ENCODE measurements at places on chromosomes 13 and 19. TPM values are rescaled to one million over a fixed set of nuclear protein-coding genes. Genes with fewer than 3 reads are reported as not detected.

GRCh38 chr19:30651066-30651465 lies 278.9 kb downstream of the ZNF536 start:
- no peak for DNase-seq

GRCh38 chr19:38806371-38806770 lies 6.4 kb downstream of the LGALS4 start:
- no peak for DNase-seq

DNA sequence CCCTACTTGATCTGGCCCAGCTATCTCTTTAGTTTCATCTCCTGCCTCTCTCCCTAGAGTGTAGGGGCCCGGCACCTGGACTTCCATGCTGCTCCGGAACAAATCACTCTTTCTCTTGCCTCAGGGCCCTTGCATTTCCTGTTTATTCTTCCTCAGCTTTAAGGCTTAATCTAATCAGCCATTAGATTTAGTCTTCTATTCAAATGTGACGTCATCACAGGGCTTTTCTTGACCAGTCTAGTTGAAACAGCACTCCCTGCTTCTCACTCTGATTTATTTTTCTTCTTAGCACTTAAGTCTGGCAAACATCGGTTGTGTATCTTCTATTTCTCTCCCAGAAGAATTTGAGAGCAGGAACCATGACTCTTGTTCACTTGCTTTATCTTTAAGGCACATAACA lies 564.1 kb downstream of the EFNB2 start:
- DNase-seq: no peak

- DNase-seq: no peak
Measured at GRCh38 chr13:37360556-37360955, 238.0 kb downstream of the POSTN start.

DNA sequence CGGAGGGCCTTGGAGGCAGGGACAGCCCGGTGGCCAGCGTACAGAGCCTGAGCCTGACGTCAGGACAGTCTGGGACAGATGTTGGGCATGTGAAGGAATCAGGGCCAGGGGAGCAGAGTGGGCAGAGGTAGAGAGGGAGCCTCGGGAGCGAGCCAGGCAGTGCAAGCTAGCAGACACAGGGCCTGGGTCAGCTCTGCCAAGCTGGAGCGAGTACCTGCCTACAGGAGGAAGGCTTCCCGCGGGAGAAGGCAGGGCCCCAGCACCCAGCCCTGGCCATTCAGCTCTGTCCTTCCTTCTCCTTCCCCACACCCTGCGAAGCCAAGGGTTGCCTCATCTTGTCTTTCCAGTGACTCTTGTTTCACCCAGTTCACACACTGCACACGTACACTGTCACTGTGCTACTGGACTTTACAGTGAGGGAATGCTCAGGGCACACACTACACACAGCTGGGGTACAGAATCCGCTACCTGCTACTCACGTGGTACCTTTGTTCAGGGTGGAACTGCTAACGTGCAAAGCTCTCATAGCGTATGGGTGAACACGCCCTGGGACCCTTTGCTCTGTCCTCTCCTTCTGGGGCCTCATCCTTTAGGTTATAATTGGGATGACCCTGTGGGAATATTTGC lies 9.8 kb upstream of the C1QTNF9 start:
- no peak for DNase-seq

- DNase-seq: no peak
Measured at GRCh38 chr13:81293594-81294164, 952.8 kb upstream of the SPRY2 start.

GRCh38 chr19:1445185-1445931 lies 4.6 kb upstream of the APC2 start:
- no peak for DNase-seq

GRCh38 chr19:45477186-45477585 lies 9.4 kb downstream of the FOSB start:
- DNase-seq: no peak

DNA sequence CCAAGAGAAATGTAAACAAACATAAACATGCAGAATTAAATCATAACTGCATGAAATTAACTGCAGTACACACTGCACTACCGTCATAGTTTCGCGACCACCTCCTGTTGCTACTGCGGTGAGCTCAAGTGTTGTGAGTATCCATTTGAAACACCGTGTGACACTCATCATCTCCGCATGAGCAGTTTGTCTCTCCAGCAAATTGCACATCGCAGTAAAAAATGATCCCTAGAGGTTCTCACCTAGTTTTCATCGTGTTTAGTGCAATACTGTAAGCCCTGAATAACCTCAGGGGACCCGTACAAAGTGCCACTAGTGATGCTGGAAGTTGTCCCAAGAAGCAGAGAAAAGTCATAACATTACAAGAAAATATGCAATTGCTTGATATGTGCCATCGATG lies 147.7 kb downstream of the DPF1 start:
- no peak for DNase-seq

DNA sequence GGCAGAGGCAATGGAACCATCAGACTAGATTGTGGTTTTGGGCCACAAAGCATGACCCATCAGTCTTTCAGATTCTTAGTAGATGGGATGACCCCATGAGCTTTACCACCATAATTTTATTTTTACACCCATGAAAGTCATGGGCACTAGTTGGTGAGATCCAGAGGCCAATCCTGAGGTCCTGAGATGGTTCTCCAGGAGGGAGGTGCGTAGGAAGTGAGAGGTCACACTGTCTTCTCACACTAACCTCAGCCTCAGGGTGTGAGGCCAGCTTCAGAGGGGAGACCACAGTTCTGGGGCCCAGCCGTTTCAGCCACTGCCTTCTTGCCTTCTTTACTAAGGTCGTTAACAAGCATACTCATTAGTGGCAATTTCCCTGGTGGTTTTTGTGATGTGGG lies 106.4 kb downstream of the AKAP11 start:
- no peak for DNase-seq

DNA sequence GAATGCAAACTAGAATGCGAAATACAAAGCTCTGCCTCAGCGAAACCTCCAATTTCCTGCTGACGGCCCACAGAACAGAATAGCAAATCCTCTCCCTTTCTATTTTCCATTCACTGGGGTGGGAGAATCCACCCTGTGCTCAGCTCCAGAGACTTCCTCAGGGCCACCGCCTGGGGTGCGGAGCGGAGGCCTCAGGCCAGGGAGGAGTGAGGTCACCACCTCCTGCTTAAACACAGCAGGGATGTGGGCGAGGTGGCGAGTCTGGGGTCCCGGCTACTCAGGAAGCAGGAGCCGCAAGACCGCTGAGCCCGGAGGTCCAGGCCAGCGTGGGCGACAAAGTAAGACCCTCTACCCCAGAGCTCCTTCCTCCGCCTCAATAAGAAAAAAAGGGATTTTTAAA lies 666 bp upstream of the ZNF320 start:
- no peak for DNase-seq

GRCh38 chr13:50073340-50073739 lies 58.1 kb downstream of the KCNRG start:
- no peak for DNase-seq

GRCh38 chr19:19429361-19429760 lies 23.9 kb downstream of the GATAD2A start:
- DNase-seq: no peak

DNA sequence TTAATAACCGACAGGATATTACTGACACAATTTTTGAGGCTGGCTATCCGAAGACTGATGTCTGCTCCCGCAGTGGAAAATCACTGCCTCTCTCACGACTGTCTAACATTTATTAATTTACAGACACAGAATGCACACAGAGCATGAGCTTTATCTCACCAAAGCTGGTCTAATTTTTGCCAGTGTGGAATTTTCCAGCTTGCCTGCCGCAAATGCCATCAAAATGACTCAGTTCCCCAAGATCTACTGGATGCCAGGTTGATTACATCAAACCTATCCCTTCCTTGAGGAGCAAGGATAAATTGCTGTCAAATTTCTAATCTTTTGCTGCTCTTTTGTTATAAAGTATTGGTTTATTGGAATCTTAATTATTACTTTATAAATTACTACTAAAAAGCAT lies 1775.1 kb upstream of the PCDH20 start:
- DNase-seq: no peak

- DNase-seq: peak; percentile 83
Measured at GRCh38 chr19:49929121-49929610, at the start of the genes ATF5 and NUP62. TSS of gene ATF5 (plus strand) at chr19:49929205. CDS start at chr19:49930851, 1,646 bp downstream. TSS of gene NUP62 (minus strand) at chr19:49929504. CDS start at chr19:49909807, 19,697 bp downstream.

DNA sequence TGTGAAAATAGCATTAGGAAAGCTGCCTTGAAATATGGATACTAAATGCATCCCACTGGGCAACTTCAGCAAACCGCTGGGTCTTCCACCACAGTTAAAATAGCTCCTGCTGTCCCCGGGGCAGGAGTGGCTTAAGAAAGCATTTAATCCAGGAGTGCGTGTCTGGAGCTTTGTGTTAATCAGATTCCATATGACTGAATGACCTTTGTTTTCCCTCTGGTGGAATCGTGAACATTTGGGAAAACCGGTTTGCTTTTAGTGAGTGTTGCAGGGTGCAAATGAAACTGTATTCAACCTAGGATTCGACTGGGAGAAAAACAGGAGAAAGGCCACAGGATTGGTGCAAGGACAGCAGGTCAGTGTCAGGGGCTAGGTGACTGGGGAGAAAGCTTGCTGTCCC lies 237.6 kb upstream of the MAB21L1 start:
- no peak for DNase-seq

DNA sequence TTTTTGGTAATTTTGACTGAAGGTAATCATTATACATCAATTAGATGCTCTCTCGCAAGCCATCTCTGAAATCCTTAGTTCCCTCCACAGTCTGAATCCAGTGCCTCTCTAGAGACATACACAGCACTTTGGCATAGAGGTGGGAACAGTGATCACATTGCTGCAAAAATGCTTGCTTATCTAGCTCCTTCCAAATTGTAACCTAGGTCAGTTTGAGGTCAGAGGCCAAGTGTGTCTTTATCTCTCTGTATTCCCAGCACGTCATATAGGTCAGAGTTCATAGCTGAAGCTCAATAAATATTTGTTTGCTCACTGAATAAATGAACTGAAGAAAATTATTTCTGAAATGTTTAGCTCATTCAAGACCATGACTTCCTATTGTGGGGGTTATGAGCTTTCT lies 462.5 kb downstream of the DIAPH3 start:
- no peak for DNase-seq

- DNase-seq: peak; percentile 67
Measured at GRCh38 chr13:114115191-114115671, 17.2 kb downstream of the RASA3 start.

DNA sequence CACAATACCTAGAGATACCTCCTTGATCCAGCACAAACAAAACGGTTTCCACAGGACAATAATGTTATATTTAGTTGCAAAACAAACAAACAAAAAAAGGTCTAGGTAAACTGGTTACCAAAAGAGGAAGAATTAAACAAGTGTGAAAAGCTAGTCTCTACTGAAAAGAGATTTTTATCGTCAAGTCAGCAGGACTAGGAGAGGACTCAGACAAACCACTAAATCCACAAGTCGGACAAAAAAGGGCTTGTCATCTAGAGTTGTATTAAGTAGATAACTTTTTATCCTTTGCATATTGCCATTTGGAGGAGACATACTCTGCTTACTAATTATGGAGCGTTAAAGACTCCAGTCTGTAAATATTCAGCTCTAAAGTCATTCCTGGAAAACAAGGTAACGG lies 9.9 kb upstream of the KPNA3 start:
- no peak for DNase-seq

GRCh38 chr13:110643768-110644421 lies 28.6 kb downstream of the NAXD start:
- DNase-seq: no peak

DNA sequence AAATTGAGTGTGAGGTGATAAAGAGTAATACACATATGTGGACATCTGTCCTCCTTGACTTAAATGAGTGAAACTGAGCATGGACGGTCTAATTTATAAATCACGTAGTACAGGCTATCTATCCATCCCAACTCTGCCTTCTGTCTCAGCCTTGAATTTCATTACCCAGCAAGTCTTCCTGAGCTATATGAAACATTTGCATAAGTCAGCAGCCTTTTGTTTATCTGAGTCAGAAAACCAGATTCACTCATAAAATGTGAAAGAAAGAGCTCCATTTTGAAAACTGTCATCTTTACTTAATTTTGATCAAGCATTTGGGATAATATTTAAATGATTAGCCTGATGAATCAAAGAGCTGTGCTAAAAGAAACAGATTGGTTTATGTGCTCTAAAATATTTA lies 197.9 kb downstream of the LHFPL6 start:
- no peak for DNase-seq

GRCh38 chr19:2416321-2417097 lies 10.9 kb downstream of the TIMM13 start:
- DNase-seq: no peak

DNA sequence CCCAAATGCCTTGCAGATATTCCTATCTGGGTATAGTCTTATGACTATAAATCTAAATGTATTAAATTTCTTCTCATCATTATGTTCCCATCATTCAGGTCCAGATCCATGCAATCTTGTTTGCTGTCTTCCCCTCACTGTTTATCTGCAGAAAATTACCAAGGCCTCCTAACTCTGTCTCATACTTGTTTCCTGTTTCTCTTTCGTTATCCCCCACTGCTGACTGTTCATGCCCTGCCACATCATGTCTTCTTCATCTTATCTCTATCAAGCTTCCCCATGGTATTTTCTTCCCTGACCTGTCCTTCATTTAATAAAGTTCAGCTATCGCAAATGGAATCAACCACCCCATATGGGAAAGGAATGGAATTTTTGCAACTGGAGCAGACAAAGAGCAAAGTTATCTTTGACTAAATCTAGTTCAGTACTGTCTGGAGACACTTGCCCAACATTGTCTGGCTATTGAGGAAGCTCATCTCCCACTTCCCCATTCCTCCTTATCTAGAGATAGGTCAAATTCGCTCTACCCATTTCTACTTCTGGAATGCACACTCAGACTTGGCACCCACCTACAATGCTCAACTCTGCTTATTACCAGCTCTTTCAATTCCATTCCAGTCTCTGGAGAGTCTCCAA lies 1358.1 kb downstream of the EFNB2 start:
- DNase-seq: no peak

DNA sequence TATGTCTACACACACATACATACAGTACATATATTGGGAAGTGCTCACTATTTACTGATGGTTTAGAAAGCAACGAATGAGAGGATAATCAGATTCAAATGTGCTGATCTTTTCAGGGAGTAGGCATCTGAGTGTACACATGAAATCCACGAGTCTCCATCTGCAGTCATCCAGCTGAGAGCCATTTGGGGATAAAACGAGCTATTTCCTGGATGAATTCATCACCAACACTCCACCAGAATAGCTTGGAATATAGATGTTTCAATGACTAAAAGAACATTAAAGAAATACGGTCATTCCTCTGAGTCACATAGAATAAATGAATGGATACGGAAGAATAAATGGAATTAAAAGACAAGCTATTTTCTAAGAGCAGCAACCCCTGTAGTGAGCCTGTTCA lies 721.6 kb upstream of the ARGLU1 start:
- no peak for DNase-seq

ZNF814 gene
- 9.2 TPM for total RNA-seq

LILRB1 gene
- 0.33 TPM for total RNA-seq

PTGIR gene
- total RNA-seq: 20.6 TPM

KIR3DL2 gene
- not detected for total RNA-seq

PTPRH gene
- 1.3 TPM for total RNA-seq

VMAC gene
- 4.1 TPM for total RNA-seq

PEG3 gene
- 4.8 TPM for total RNA-seq

KIR2DL4 gene
- total RNA-seq: not detected

RASAL3 gene
- 1.7 TPM for total RNA-seq

GPR12 gene
- 0.07 TPM for total RNA-seq

KLC3 gene
- total RNA-seq: 0.75 TPM

ZSCAN22 gene
- 2.6 TPM for total RNA-seq

All from right atrium auricular region (tissue), 2 donors.